ENCODE measurements at places on chromosomes 16 and 17.

- DNase-seq: no peak
Observed at GRCh38 chr17:64662774-64663367, 764 bp upstream of the SMURF2 start.

- no peak for DNase-seq
Observed at GRCh38 chr16:87165885-87166284, 151.3 kb downstream of the C16orf95 start.

- no peak for DNase-seq
Observed at GRCh38 chr16:14418795-14419225, 211.2 kb downstream of the PARN start.

GRCh38 chr16:80114699-80115098 is 426.1 kb upstream of the DYNLRB2 start:
- DNase-seq: no peak

DNA sequence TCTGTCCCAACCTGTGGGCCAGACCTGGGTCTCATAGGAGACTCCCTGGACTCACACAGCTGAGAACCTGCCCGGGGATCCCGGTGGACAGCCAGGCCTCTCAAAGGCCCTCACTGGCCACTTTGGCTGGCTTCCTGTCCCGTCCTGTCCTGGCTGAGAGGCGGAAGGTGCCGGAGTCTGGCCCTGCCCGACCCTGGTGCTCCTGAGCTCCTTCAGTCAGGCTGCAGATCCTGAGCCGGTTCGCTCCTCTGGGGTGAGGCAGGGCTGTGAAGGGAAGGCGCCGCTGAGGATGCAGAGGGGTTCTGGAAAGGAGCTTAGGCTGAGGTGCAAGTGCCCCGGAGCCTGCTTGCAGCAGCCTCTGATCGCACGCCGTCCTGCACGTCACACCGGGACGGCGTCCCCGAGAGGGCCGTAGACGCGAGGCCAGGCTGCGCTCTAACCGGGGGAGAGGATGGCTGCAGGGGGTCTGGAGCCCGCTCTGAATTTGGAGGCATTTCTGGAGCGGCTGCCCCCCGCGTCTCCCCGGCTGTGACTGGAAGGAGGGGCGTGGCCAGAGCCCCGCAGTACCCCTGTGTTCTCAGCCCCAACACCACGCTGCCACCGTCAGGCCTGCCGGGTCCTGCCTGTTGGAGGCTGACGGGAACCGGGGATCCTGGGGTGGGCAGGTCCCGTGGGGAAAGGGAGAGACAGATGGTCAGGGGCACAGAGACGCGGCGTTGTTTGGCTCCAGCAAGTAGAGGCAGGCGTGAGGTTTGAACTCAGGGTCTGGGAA is 4.1 kb downstream of the HGS start:
- DNase-seq: no peak

DNA sequence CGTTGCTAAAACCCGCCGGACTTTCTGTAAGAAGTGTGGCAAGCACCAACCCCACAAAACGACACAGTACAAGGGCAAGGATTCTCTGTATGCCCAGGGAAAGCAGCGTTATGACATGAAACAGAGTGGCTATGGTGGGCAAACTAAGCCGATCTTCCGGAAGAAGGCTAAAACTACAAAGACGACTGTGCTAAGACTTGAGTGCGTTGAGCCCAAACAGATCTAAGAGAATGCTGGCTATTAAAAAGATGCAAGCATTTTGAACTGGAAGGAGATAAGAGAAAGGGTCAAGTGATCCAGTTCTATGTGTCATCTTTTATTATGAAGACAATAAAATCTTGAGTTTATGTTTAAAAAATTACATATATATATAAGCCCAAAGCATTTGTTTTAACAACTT is 20.3 kb downstream of the HELZ start:
- no peak for DNase-seq

DNA sequence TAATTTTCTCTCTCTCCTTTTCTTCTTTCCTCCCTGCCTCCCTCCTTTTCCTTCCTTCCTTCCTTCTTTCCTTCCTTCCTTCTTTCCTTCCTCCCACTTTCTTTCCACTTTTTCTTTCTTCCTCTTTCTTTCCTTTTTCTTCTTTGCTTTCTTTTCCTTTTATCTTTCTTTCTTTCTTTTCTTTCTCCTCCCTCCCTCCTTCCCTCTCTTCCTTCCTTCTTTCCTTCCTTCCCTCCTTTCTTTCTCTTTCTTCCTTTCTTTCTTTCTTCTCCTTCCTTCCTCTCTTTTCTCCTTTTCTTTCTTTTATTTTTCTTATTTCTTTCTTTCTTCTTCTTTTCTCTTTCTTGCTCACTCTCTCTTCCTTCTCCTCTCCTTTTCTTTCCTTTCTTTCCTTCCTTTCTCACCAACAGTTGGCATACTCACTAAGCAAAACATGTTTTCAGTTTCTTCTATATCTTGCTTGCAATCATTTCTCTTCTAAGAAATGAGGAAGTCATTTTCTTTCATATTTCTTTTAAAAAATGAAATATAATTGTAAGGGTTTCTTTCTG is 97.1 kb upstream of the MAF start:
- DNase-seq: no peak

- DNase-seq: no peak
Observed at GRCh38 chr16:1979271-1980029, 1.8 kb downstream of the NOXO1 start.

- no peak for DNase-seq
Observed at GRCh38 chr16:17416461-17417311, 54.1 kb downstream of the XYLT1 start.

DNA sequence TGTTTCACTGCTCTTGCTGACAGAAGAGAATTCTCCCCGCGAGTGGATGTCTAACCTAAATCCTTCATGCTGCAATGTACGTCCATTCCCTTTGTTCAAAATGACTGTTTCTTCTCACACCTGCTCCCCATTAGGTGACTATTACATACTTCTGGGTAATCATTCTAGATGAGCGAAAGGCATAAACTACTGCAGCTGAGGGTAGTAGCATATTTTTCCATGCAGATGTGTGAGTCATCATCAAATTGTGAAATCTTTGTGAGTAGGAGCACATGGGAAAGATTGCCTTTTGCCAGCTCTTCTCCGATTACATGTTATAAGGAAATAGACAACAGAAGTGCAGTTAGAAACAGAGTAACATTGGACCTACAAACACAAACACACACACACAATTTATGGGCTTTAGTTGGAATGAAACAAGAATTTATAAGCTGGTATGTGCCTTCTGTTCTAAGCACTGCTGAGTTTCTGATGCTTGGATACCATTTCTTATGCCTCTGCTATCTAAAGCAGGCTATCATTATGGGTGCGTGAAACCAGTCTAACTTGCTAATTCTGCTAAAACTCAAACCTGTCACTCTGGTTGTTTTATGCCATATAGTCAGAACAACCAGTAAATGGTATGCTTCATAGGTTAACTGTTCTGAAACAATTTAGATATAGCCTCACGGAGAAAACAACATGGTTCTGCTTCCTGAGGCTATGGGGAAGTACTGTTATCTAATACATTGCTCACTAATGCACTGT is 346.9 kb upstream of the PSMD7 start:
- peak; percentile 95 for DNase-seq

- DNase-seq: no peak
Observed at GRCh38 chr16:64809876-64810629, 311.8 kb downstream of the CDH11 start.

- peak; percentile 62 for DNase-seq
Observed at GRCh38 chr17:42112552-42113176, at the start of gene DHX58. Gene DHX58, minus strand, starts transcription at chr17:42112714. Its CDS starts 822 bp downstream, at chr17:42111892.

GRCh38 chr16:81636298-81636993 is 142.6 kb upstream of the PLCG2 start:
- no peak for DNase-seq

DNA sequence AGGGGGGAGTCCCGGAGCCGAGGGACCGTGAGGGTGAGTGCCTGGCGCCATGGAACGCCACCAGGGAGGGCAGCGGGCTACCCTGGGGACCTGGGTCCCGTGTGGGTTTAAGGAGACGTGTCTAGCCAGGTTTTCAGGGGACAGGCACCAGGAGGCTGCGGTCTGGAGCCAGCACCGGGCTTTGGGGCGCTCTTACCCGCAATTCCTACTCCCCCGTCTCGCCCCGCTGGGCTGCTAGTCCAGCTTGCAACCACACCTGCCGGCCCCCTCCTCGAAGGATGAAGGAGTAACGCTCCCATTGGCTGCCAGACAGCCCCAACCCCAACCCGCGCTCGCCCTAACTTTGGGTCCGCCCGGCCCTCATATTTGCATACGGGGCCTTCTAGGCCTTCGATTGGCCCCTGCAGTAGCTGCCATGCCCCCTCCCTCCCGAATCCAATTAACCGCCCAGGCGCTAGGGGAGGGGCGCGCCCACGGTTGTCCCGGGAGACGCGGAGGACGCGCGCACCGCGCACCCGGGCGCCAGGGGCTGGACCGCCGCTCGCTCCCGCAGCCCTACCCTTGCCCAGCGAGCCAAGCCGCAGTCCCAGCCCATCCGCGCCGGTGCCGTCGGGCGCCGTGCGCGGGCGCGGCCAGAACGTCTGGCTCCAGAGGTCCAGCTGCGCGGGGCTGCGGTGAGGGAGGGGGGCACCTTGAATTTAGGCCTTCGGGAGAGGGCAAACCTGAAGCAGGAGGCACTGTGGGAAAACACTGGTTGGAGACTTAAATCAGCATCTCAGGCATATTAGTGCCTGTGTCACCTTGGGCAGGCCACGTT is at the start of gene TTLL6:
TTLL6 (minus strand) TSS at position 456 of the 817 bp plus-strand sequence; CDS start at position 299, 157 bp downstream.
- DNase-seq: no peak

GRCh38 chr17:12024327-12024726 is 3.6 kb downstream of the MAP2K4 start:
- no peak for DNase-seq

DNA sequence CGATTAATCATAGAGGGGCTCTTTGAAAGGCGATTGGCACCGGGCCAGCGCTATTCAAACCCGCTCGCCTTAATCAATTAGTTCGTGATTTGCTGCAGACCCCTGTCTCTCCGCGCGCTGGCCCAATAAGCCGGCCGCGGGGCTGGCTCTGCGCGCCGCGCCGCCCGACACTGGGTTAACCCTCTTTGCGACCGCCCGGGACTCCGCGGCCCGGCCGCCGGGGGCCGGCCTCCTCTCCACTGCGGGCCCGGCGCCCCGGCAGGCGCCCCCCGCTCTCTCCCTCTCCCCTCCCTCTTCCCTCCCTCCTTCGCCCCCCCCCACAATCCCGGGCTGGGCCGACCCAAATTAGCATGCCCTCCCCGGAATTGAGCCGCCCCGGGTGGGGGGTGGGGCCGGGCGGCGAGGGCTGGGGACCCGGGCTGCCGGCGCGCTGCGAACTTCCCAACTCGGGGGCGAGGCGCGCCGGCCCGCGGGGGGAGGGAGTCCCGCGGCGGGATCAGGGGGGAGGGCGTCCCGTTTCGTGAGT is 428 bp upstream of the SALL1 start:
- DNase-seq: peak; percentile 64

- no peak for DNase-seq
Observed at GRCh38 chr16:58126451-58126961, 2.7 kb downstream of the CFAP20 start.

- DNase-seq: no peak
Observed at GRCh38 chr17:80047176-80047575, 10.7 kb downstream of the CCDC40 start.

GRCh38 chr16:69396187-69397061 is 10.6 kb upstream of the TERF2 start:
- DNase-seq: peak; percentile 91

DNA sequence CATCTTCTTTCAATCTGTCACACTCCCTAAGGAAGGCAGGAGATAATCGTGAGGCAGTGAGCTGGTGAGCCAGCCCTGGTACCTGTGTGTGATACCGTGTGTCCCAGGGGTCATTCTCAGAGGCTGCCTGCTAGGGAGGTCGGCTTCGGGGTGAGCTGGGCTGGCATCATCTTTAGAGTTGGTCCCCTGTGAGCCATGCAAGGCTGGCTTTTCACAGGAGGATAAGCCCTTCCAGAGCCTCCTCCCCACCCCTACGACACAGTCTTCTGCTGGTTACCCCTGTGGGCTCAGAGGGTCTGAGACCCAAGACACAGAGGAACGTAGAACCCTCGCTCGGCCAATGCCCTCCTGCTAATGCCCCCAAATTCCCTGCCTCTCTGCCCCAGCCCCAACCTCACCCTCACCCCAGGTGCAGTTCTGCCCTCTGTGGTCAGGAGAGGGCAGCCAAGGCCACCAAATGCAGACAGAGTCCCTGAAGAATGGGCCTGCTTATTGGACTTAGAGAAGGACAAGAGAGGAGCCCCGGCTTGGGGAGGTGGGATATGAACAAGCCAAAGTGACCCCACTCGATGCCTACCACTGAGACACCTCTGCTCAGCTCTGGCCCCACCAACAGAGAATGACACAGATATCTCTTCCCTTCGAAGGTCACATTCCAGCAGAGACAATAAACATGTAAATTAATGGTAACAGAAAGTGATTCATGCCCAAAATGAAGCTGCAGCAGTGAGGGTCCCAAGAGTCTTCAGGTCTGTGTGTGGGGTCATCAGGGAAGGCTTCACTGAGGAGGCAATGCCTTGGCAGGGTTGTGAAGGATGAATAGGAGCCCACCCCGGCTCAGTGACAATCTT is 80.8 kb upstream of the CCL1 start:
- DNase-seq: no peak

- no peak for DNase-seq
Observed at GRCh38 chr17:82031303-82031884, at the start of gene RAC3. Gene RAC3, plus strand, starts transcription at chr17:82031678. Its CDS starts 84 bp downstream, at chr17:82031762.

- DNase-seq: no peak
Observed at GRCh38 chr16:55272744-55273143, 51.3 kb upstream of the IRX6 start.

- peak; percentile 66 for DNase-seq
Observed at GRCh38 chr17:80892019-80892855, 99.4 kb upstream of the CHMP6 start.

DNA sequence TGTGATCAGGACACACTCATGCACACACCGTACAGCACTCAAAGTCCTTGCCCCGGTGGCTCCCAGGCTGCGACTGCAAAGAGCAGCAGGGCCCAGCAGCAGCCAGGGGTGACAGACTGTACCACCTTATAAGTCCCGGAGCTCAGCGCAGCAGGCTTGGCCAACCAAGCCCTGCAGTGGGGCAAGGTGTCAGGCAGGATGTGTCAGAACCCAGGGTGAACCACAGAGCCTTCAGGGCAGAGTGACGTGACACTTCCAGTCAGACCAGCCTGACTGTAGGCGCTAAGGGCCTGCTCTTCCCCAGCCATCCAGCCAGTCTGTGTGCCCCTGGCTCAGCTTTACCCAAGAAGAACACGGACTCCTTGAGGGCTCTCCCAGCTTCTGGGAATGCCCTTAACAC is 204.1 kb downstream of the COPRS start:
- DNase-seq: no peak

Data from AG09319 (cell line).